ENCODE measurements at places on chromosomes 2 and 18. TPM values are rescaled to one million over a fixed set of nuclear protein-coding genes. Genes with fewer than 3 reads are reported as not detected.

- no peak for DNase-seq
- H3K36me3 ChIP-seq, result no peaks in the 10 kb centered on the region
- H3K27me3 ChIP-seq, result no peaks in the 10 kb centered on the region
- no peak overlapping the region for H3K4me3 ChIP-seq
- H3K4me1 ChIP-seq, result no peaks in the 10 kb centered on the region
Observed at GRCh38 chr18:70645971-70646370, 357.1 kb downstream of the SOCS6 start.

GRCh38 chr18:55380589-55380988, 207.4 kb downstream of the TCF4 start:
- H3K36me3 ChIP-seq, result no peaks in the 10 kb centered on the region
- no peaks in the 10 kb centered on the region for H3K4me1 ChIP-seq

GRCh38 chr2:241249654-241250053, 61.2 kb downstream of the ANO7 start:
- no peak overlapping the region for H3K27ac ChIP-seq
- H3K4me1 ChIP-seq, result no peaks in the 10 kb centered on the region
- no peak for DNase-seq
- H3K4me3 ChIP-seq, result no peak overlapping the region

- H3K4me3 ChIP-seq, result no peak overlapping the region
- no peaks in the 10 kb centered on the region for H3K36me3 ChIP-seq
- H3K27me3 ChIP-seq, result no peaks in the 10 kb centered on the region
- DNase-seq, result no peak
- peak overlapping the region; percentile 81 for H3K27ac ChIP-seq
Observed at GRCh38 chr18:48841381-48842258, 109.1 kb downstream of the SMAD7 start.

C2orf80 gene
- total RNA-seq, result not detected

DNA sequence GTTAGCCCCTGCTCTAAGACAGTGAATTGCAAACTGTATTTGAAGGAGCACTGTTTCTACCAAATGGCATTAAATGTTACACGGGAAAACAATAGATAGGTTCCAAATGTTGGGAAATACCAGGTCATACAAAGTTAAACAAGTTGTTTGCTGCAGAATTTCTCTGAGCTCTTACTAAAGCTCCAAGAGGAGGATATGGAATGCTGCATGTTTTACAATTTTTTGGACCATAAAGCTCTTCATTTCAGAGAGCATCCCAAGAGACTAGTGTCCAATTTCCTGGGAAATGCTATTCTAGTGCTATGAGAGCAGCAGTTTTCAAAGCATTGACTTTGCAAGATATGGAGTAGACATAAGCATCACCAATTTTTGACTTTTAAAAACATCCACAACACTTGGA, 155.6 kb upstream of the CCDC68 start:
- H3K4me3 ChIP-seq, result no peak overlapping the region
- H3K27me3 ChIP-seq, result no peaks in the 10 kb centered on the region
- no peak overlapping the region for H3K27ac ChIP-seq
- DNase-seq, result peak; percentile 29
- no peaks in the 10 kb centered on the region for H3K4me1 ChIP-seq

GRCh38 chr18:2910261-2910660, 63.5 kb downstream of the EMILIN2 start:
- no peak for DNase-seq
- peaks cover 16% of the 10 kb centered on the region for H3K36me3 ChIP-seq
- no peaks in the 10 kb centered on the region for H3K27me3 ChIP-seq
- no peak overlapping the region for H3K4me3 ChIP-seq
- H3K27ac ChIP-seq, result no peak overlapping the region

DNA sequence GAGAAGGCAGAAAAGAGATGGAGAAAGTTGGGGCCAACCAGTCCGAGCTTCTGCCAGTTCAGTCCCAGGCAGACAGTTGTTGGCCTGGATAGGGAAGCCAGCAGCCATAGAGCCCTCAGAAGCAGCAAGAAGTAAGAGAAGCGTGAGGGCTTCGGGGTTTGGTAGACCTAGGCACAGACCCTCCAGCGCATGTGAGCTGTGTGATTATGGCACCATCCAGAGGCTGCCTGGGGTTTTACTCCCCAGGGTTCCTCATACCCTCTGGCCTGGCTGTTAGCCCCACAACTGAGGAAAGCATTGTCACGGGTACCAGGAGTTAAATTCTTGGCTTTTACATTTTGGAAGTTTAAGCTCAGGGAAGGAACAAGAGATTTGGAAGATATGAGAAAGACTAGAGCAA, 93.7 kb upstream of the RAB6C start:
- peak; percentile 8 for DNase-seq
- no peak overlapping the region for H3K4me3 ChIP-seq
- H3K36me3 ChIP-seq, result no peaks in the 10 kb centered on the region
- H3K27ac ChIP-seq, result no peak overlapping the region

DNA sequence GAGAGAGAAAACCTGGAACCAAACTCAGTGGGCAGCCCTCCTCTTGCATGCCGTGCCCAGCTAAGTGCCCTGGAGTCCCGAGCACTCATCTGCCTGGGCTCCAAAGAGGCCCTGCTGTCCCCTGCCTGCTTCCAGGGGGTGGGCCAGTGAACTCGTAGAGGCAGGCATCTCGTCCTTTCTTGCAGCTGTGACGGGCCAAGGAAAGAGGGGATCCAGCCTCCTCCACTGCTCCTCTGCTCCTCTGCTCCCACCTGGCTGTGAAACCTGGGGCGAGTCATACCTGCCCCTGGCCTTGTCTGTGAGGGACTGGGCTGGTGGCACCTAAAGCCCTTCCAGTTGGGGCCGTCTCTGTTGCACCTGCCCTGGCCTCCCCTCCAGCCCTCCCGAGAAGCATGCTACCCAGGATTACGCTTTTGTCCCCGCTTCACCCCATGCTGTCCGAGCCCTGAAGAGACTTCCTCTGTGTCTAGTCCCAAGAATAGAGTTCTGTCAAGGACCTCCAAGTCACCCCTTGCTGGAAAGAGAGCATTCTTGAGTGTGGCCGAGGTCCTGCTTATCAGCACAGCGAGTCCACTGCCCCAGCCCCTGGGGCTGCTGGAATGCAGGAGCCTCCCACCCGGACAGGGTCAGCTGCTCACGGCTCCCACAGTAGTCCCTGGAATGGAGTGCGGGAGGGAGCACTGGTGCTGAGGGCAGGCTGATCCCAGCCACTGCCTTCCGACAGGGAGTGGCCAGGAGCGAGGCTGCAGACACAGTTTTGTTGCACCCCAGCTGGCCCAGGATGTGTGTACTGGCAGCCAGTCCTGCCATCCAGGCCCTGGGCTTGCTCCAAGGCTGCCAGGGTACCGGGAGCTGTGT, 14.3 kb downstream of the KCNK3 start:
- no peak overlapping the region for H3K4me3 ChIP-seq
- peaks cover 30% of the 10 kb centered on the region for H3K27me3 ChIP-seq
- H3K27ac ChIP-seq, result no peak overlapping the region
- no peak for DNase-seq
- H3K4me1 ChIP-seq, result no peaks in the 10 kb centered on the region
